Cerebellum (tissue), 4 donors: ENCODE measurements at places on chromosomes 16 and 17.

DNA sequence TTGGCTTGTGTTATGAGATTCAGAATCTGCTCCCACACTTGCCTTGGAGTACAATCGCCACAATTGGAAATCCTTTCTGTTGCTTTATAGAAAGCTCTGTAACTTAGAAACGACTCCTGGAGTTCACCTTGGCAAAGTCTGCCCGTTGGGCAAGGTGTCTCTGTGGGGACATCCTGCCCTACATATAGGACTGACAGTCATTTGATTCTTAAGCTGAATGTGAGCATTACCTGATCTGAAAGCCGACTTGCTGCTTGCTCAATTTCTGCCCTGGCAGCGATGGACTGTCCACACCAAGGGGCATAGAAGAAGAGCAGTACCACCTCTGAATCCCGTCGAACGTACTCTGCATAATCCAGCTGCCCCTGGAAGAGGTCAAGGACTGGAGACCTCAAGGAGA lies 6.9 kb downstream of the TXNDC11 start:
- DNase-seq = no peak

- no peak for DNase-seq
Observed at GRCh38 chr16:65763640-65764305, 602.7 kb upstream of the CDH5 start.

DNA sequence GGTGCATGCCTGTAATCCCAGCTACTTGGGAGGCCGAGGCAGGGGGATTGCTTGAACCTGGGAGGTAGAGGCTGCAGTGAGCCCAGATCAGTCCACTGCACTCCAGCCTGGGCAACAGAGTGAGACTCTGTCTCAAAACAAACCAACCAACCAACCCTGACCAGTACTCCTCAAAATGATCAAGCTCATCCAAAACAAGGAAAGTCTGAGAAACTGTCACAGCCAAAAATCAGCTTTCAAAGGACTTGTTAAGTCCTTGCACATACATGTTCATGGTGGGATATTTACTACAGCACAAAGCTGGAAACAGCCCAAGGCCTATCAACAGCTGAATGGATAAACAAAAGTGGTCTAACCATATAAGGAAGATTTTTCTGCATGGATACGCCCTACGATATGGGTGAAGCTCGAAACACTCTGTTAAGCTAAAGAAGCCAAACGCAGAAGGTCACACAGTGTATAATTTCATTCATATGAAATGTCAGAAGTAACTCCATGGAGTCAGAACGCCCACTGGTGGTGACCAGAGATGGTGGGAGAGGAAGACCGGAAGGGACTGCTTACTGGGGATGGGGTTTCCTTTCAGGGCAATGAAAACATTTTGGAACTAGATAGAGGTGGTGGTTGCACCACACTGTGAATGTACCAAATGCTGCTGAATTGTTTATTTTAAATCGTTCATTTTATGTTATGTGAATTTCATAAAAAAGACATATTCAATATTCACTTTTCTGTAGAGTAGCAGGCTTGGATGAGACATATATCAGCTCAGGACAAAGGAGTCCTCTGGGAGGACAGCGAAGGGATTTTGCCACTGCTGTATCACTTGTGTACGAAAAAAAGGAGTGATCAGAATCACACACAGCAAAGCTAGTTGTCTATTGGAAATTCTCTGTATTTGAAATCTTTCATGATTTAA lies 17.7 kb downstream of the CCL17 start:
- DNase-seq = no peak

GRCh38 chr16:25922438-25922837 lies 230.7 kb downstream of the HS3ST4 start:
- no peak for DNase-seq

DNA sequence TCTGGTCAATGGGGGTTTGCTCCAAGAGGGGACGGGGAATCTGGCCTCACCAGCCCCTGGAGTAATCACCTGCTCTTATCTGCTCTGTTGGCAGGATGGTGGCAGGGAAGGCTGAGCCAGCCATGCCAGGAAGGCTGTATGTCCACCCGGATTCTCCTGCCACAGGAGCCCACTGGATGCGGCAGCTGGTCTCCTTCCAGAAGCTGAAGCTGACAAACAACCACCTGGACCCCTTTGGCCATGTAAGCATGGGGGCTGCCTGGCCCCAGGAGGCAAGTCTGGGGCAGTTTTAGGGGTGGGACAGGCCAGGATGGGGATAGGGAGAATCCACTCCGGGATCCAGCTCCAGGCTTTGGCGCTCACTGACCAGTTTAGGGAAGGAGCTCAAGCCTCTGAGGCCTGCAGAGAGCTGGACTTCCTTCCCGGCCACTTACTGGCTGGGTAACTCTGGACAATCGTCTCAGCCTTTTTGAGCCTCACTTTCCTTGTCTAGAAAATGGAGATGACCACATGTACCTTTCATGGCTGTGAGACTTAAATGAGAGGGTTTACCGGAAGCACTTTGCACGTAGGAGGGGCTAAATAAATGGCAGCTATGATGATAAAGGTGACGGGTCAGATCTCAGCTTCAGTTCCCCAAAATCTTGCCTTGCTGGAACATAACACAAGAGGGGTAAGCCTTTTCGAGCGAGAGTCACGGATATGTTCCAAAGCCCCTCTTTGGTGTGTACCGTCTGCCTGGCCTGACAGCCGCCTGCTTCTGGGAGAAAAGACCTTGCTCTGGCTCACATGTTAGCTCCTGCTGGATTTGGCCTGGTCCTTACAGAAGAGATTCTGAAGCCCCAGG lies 15.4 kb downstream of the TBX4 start:
- peak; percentile 60 for DNase-seq

GRCh38 chr16:57639172-57639887 lies 10.9 kb downstream of the ADGRG1 start:
- peak; percentile 43 for DNase-seq

DNA sequence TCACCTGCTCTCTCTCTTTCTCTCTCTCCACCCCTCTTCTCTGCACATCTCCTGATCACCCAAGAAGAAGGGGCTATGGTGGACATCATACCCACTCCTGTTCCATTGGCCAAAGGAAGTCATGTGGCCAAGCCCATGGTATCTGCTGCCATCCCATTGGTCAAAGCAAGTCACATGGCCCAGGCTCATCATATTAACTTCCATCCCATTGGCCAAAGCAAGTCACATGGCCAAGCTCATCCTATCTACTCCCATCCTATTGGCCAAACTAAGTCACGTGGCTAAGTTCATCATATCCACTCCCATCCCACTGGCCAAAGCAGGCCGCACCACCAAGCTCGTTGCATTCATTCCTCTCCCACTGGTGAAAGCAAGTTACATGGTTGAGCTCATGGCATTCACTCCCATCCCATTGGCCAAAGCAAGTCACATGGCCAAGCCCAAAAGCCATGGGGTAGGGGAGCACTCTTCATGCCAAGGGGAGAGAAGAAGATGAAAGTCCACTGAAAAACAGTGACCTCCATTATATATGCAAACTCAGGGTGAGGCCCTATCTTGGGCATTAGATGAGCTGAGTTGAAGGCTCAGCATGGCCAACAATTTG lies 29.2 kb downstream of the SNX20 start:
- DNase-seq = no peak

- DNase-seq = peak; percentile 19
Observed at GRCh38 chr16:69482410-69482991, 58.1 kb downstream of the CYB5B start.

- DNase-seq = no peak
Observed at GRCh38 chr17:62819511-62820221, 11.6 kb upstream of the MARCHF10 start.

- no peak for DNase-seq
Observed at GRCh38 chr17:64783556-64784352, 121.6 kb upstream of the SMURF2 start.

GRCh38 chr17:78225088-78225865 lies 6.2 kb upstream of the TMEM235 start:
- no peak for DNase-seq

DNA sequence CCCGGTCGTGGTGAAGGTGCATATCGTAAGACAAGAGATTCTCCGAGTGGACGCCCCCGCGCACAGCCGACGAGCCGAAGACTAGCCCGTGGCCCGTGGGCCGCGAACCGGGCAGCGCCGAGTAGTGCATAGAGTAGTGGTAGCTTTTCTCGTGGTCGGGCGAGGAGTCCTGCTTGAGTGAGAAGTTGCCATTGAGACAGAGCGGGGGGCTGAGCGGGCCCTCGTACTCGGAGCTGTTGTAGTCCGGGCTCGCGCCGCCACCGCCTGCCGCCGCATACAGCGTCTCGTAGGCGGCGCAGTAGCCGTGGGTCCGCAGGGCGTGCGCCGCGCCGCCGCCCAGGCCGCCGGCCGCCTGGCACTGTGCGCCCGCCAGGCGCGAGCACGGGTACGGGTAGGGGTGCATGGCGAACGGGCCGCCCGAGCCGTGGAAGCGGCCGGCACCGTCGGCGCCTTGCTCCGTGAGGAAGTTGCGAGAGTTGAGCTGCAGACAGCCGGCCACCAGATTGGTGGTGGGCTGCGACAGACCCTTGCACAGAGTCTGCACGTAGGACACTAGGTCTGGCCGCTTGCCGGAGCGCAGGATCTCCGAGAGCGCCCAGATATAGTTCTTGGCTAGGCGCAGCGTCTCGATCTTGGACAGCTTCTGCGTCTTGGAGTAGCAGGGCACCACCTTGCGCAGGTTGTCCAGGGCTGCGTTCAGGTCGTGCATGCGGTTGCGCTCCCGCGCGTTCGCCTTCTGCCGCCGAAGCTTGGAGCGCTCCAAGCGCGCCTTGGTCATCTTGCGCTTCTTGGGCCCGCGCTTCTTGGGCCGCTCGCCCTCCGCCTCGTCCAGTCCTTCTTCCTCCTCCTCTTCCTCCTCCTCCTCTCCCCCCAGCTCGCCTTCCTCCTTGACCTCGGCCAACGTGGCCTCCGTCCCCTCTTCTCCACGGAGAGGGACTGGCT lies 2.0 kb downstream of the NEUROD2 start:
- DNase-seq = no peak

GRCh38 chr17:80816241-80817103 lies 175.2 kb upstream of the CHMP6 start:
- DNase-seq = no peak

- DNase-seq = no peak
Observed at GRCh38 chr16:56896244-56896643, 31.2 kb downstream of the SLC12A3 start.

DNA sequence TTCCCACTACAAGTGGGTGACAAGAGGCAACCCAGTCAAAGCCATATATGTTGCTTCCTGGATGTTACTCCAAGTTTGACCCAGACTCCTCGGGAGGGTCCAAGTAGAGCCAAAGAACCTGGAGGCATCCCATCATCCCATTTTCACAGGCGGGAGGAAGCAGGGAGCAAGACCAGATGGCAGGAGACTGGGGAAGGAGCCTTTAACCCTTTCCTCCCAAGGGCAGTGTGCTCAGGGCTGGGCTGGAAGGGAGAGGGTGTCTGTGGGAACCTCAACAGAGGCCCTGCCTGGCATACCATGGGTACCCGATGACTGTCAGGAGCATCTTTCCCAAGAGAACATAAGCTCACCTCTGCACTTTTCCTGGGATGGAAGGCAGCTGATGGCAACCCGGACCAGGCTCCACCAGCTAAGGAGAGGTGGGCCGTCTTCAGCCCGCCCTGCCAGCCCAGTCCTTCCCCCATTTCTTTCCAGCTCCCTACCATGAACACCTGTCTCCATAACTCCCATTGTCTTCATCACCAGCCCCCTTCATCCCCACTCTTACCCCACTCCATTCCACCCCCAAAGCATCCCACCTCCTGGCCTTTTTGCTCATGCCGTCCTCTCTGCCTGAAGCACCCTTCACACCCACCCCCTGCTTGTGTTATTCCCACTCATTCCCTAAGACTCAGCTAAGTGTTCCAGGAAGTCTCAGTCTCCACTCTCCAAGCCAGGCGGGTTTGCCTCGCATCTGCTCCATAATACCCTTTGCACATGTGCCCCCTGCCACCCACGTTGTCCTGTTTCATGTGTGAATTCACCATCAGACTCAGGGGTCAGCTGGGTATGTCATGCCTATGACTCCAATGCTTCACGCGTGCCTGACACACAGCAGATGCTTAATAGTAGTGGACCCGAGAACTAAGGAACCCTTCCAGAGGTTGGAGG lies 5.9 kb upstream of the SLC16A5 start:
- DNase-seq = no peak

DNA sequence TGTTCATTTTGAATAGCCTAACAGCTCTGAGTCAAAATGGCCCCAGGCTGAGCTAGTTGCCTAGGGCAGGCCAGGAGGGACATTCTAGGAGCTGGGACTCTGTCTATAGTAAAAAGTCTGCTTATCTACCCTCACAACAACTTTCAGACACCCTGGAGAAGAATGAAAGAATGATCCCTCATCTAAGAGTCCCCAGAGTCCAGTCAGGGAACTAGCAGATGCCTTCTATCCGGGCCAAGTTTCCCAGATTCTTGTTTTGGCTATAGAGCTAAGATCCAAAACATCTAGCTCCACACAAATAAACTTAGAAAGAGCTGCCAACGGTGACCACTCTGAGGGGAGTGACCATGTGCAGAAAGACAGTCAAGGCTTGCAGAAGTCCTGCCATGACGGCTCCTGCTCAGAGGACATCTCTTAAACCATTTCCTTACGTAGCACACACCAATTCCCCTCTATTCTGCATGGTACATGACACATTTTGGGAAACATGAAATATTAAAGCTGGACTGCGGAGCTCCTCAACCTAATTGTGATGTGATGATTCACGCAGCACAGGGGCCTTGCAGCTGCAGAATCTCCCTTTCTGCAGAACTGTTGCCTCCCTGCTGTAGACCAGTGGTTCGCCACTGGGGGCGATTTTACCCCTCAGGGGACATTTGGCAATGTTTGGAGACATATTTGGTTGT lies 24.2 kb downstream of the FAM20A start:
- no peak for DNase-seq
